ENCODE measurements at places on chromosomes 4 and X.

- no peak for DNase-seq
Observed at GRCh38 chr4:71243091-71243833, 95.6 kb upstream of the SLC4A4 start.

DNA sequence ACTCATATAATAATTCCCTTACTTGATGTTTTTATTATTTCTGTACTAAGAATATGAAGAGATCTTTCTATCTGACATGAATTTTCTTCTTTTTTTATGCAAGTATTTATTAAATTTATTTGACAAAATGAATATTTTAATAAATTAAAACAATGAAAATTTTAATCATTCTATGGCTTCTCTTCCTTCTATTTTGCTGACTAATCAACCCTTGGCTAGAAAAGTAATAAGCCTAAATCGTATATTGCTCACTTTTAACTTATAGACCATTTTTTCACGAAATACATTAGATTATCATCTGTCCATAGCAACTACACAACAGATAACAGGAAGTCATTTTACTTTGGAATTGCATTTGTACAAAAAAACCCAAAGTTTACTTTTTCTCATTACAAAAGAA is 38.6 kb downstream of the PRSS12 start:
- no peak for DNase-seq

DNA sequence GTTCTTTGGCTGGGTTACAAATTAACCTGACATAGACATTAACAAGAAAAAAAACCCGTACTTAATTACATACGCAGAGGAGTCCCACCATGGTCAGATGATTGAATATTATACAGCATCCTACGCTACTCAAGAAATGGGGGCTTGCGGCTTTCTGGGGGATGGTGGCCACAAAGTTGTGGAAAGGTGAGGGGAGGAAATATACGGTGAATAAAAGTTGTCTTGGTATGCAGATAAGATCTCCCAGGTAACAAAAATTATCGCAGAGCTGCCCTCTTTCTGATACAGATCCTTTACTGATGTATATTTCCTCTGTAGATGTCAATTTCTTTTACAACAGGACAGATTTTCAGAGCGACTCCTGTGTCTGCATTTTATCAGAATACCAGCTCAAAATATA is 890 bp downstream of the DCAF16 start:
- peak; percentile 33 for DNase-seq

DNA sequence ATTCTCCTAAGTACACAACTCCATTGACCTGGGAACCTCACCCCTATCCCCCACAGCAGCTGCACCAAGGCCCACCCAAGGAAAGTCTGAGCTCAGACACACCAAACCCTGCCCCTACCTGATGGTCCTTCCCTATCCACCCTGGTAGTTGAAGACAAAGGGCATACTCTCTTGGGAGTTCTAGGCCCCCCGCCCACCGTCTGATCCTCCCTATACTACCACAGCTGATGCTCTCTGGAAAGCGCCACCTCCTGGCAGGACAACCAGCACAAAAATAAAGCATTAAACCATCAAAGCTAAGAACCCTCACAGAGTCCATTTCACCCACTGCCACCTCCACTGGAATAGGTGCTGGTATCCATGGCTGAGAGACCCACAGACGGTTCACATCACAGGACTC is 83.6 kb downstream of the ANAPC10 start:
- DNase-seq = no peak

DNA sequence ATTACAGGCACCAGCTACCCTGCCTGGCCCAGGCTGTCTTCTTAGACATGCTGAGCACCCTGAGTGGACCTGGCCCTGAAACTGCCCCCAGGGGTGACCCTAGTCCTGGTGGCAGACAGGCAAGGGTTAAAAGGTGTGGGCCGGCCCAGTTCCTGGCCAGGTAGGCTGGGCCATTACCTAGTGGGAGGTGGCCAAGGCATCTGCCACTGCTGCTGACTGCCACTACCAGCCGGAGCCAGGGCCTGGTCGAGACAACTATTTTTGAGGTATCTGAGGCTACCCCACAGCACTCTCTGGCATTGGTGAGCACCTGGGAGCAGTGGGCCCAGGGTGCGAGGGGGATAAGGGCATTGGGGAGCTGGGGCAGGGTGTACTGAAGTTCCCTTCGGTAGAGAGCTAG is at the start of gene CCDC120:
Gene CCDC120, plus strand, starts transcription at position 206 of the 400 bp plus-strand sequence. CDS start 3,043 bp downstream, outside the sequence.
- no peak for DNase-seq

- DNase-seq = no peak
Observed at GRCh38 chr4:78310007-78310739, 241.4 kb upstream of the ANXA3 start.

DNA sequence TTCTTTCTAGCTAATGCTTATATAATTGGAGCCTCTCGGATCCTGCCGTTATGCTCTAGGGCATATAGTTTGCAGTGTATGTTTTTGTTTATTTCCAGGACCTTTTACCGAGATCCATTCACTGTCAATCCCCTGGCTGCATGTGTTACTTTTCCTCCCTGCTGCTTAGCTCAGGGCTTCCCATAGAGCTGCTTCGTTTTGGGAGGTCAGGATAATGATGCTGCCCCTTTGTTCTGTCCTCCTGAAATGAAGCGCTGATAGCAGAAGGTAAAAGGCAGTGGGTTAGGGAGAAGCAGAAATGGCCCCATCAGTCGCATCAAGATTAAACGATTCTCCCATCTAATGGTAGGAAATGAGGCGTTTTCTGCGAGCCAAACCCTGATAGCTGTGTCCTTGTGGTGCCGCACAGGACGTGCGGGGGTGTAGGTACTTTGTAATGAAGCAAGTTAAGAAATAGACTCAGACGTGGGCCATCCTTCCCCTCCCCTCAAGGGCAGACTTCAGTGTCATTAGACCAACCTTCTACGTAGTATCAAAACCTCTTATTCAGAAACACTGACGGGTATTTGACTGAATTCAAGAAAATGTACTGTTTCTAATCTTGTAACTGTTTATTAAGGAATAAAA is 37.3 kb downstream of the AFF2 start:
- DNase-seq = peak; percentile 4

- no peak for DNase-seq
Observed at GRCh38 chr4:62359441-62360155, 1159.5 kb downstream of the ADGRL3 start.

DNA sequence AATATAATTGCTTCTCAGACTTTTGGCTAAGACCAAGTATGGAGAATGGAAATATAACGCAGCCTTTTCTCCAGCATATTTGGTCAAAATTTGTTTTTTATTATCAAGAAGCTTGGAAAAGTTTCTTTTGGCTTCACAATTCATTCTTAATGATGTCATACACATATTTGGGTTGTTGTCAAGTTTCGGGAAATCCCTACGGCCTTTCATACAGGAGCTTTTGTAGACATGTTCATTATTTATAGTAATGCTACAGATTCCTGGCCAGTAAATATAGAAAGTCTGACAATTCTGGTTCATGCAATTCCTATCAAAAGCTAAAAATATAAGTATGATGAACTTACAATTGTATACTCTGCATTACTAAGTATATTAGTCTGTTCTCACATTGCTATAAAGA is 112.9 kb downstream of the IRF2 start:
- DNase-seq = no peak

GRCh38 chr4:86319390-86319789 is 40.5 kb downstream of the MAPK10 start:
- no peak for DNase-seq

- no peak for DNase-seq
Observed at GRCh38 chr4:55173580-55173979, 48.2 kb upstream of the KDR start.

GRCh38 chr4:152118819-152119553 is 358.2 kb upstream of the GATB start:
- DNase-seq = no peak

GRCh38 chrX:71659959-71660358 is 7.4 kb upstream of the LOC101059915 start:
- no peak for DNase-seq

DNA sequence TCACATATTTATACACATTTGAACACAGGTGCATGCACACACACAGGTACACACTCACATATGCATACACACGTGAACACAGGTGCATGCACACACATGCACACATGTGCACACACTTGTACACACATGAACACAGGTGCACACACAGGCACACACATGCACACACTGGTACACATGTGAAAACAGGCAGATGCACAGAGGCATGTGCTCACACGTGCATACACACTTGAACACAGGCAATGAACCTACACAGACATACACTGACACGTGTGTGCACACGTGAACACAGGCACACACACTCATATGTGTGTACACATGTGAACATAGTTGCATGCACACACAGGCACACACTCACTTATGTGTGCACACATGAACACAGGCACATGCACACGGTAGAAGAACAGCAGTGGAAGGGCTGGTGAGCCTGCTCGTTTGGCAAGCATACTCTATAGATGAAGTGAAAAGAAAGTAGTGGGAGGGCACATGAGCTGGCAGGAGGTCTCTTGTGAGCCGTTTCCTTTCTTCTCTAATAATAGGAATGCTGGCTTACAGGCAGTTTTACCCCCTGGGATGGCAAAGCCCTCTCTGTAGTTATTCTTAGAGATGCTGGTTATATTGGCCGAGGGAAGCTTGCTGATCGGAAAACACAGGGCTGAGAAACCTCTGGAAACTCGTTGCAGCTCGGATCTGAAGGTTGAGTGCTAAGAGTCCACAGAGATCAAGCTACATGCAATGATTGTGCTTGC is 279.6 kb upstream of the CLNK start:
- no peak for DNase-seq

Measured in NB4 (cell line).